ENCODE measurements at places on chromosomes 4 and X. TPM values are rescaled to one million over a fixed set of nuclear protein-coding genes. Genes with fewer than 3 reads are reported as not detected.

The JCHAIN gene
- total RNA-seq: not detected

The FMR1 gene
- 29.6 TPM for total RNA-seq

The TCP11X2 gene
- not detected for total RNA-seq

DNA sequence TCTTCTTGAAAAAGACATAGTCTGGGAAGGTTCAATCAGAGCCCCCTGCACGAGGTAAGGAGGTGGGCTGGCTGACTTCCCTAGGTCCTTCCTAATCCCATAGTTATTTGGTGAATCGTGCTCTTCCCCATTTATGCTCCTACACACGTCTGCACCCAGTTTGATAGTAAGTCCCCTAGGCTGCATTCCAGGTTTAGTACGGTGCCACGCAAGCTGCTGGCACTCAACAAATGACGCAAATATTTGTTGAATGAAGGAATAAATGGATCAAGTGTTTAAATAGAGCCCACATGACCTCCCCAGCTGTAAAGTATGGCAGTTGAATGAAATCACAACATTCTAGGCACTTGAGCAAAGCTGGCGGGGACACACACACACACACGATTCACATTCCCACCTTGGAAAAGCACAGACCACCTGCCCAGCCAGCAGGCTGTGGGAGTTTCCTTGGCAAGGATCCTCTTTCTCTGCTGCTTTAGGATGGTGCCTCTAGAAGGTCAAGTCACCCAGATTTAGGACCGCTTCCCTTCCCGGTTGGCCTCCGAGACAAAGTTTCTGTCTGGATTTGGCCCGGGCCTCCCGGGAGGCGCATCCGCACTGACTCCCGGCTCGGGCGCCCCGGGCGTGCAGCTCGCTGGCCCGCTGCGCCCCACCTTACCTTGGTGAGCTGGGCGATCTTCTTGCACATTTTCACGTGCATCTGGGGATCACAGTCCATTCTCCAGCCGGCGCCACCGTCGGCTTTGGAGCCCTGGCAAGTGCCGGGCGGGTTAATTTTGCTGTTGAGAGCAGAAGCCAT lies 721 bp downstream of the FAM184B start:
- DNase-seq: no peak

Measured in HT-29 (cell line).